Stimulated activated CD4-positive, alpha-beta T cell treated with anti-CD3 and anti-CD28 coated beads, Interleukin-15, amount 100 ng/mL, for 1 hour (primary cell): ENCODE measurements at places on chromosomes 3 and 15.

GRCh38 chr15:42628761-42629160, 53.4 kb downstream of the STARD9 start:
- DNase-seq: no peak

DNA sequence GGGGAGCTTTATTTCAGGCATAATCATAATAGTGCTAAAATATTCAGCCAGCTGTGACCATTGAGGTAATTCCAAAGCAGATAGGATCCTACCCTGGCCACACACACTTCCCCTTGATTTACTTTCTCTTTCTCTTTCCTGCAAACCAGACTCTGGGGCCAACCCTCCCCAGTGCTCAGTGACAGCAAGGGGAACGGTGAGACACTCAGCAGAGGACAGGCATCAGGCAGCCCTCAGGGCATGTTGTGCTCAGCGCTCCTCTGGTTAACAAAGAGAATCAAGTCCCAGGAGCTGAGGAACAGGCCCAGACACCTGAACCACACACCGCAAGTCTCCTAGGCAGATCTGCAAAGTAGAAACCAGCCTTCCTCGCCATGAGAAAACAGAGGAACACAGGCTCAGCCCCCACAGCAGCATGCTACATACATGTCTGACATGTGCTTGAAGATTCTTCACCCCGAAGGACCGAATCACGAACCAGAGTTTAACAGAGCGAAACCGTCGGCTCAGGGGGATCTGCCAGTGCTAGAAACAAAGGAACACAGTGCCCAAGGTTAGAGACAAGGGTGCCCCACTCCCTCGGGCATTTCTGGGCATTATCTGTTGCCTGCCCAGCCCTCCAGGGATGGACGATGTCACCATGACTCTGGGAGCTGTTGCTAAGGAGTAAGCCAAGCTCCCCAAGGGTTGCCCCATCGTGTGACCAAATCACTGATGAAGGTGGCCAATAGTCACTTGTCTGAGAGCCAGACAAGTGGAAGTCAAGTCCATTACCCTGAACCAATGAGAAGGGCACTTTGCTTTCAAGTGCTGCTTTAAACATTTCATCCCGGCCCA, 17.5 kb downstream of the HDC start:
- no peak for DNase-seq

DNA sequence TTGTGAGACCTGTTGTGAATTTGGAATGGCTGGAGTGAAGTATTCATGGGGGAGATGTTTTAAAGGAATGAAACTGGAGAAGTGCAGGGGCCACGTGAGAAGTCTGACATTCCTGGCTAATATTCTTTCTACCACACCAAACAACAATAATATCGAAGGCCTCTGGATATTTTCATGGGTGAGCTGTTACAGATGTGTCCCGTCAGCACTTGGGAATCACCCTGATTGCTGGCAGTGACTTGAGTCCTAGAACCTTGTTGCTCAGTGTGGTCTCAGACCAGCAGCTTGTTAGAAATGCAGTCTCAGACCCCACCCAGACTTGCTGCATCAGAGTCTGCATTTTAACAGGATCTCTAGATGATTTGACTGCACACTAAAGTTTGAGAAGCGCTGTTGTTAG, 113.8 kb downstream of the ITPR1 start:
- no peak for DNase-seq

- no peak for DNase-seq
Measured at GRCh38 chr3:52822363-52822762, 8.1 kb downstream of the ITIH4 start.

DNA sequence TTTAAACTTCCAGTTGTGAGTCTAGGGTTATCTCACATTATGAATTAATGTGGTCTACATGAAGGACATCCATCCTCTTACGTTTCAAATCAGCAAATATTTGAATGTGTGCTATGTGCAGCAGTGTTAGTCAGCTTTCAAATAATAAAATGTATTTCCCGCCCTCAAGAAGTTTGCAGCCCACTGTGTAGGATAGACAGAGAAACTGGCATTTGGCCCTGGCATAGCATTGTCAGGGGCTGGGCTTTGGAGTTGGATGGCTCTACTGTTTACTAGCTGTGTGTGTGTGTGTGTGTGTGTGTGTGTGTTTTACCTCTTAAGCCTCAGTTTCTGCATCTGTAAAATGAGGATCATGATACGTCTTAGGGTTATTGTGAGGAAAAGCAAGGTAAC, 400.5 kb upstream of the C2CD4B start:
- DNase-seq: no peak

DNA sequence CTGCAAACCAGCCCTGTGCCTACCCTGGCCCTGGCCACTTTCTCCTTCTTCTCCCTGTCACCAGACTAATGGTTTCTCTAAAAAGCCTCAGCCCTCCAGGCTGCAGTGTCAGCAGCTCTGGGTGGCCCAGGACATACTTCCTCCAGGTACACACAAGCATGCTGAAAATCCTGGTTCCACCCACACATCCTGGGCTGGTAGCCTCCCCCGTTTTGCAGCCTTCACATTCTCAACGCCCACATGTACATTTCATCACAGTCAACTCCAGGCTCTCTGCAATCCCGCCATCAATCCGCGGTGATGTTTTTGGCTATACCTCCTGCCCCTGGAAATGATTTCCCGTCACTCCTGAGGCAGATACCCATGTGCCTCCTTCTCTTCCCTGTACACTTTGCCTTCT, 59.4 kb downstream of the MAGEF1 start:
- no peak for DNase-seq

DNA sequence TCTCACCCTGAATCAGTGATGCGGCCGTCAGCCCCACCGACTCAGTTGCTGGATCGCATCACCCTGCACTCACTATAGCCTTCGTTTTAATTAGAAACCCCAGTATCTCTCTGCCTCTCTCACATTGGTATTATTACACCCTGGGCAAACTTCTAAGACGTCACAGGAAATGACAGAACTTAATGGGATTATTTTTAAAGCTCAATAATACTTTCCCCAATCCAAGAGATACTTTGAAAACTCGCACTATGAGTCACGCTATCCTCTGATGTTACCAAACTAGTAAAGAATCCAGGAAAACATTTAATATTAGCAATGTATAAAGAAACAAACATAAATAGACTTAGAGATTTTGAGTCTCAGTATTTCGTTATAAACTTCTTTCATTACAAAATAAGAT, 36.6 kb downstream of the RUBCN start:
- DNase-seq: no peak

GRCh38 chr3:58388550-58389091, 45.0 kb downstream of the PDHB start:
- no peak for DNase-seq

DNA sequence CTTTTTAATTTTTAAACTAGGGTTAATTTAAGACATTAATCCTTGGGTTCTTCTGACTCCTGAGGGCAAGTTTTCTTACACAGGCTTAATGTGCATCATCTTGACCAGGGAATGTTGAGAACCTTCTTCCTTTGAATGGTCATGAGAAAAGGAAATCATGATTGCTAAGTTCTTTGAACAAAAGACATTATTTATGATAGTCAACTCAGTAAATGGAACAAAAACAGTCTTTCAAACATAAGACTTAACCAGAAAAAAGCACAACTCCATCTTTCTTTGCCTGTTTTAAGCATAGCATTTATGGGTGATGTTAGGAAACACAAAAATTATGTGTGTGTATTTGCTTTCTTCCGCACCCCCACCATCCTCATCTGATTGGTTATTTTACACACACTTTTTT, 5.4 kb downstream of the TLNRD1 start:
- no peak for DNase-seq

DNA sequence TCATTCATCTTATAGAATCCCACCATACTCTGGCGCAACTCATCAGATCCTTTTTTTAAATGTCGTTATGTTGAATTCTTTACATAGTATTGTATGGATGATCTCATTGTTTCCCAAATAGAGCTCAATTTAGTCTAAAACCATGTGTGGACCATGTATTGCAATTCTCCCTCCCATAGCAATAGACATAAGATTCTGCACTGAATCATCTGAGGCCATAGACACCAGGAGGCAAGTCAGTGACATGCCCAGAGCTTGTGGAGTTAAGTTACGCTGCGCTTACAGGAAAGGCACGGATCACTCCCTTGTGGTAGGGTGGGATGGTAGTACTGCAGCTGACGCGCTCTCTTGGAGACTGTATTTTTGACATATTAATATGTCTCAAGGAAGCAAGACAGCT, 211.0 kb downstream of the GABRB3 start:
- no peak for DNase-seq

- no peak for DNase-seq
Measured at GRCh38 chr3:107588217-107588616, 65.5 kb downstream of the BBX start.

DNA sequence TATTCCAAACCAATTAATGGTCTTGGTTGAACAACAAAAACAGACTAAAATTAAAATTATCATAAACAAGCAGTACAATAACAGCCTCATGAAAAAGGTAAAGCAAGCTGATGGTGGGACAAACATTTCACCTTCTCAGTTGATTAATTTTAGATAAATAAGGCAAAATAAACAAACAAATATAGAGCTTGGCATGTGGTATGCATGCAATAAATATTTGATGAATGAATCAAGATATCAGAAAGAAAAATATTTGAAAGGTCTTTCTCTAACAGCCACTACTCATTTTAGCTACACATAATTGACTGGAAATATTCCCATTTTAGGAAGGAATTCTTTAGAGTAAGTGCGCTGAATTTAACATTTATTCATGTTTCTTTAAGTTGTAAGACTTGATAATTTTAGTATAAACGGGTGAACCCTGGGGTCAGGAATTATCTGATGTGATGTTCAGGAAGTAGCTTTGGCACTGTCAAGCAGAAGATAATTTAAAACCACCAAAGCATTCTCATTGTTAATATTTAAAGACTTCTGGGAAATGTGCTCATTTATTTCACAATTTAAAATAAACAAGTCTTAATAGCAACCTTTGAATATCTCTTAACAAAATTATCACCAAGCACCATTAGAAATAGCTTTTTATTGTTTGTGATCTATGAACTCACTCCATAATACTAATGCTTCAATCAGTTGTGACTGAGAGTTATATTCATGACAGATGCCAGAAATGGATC, 372.3 kb upstream of the TGFBR2 start:
- no peak for DNase-seq

DNA sequence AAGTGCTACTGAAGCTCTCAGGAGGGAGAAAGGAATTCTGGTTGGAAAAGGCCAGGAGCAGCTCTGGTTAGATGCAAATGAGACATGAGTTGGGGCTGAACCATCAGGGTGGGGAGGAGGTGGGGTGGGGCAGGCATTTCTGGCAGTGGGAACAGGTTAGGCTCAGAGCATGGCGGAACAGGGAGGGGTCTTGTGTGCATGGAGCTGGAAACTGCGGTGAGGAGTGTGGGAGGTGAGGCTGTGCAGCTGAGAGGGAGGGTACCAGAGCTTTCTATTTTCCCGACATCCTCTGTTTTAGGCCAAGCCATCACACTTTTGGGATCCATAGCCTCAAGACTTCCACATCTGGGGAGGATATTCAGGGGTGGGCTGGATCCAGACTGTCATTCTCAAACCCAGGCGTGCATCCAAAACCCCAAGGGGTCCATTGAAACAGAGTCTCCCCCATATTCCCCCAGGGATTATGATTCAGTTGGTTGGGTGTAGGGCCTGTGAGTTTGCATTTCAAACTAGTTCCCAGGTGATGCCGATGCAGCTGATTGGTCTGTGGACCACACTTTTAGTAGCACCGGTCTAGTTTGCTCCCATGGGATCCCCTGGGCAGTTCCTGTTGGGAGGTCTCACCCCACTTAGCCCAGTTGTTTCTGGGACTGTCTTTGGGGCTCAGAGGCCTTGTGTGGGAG, 100.9 kb upstream of the TLE3 start:
- no peak for DNase-seq

GRCh38 chr15:67865766-67866165, 25.9 kb upstream of the RNU6-1 start:
- no peak for DNase-seq

GRCh38 chr3:139647866-139648435, 29.8 kb downstream of the NMNAT3 start:
- no peak for DNase-seq

GRCh38 chr15:34314491-34315490, 22.8 kb downstream of the SLC12A6 start:
- DNase-seq: no peak

- no peak for DNase-seq
Measured at GRCh38 chr3:141878817-141879216, 2.4 kb downstream of the ATP1B3 start.

DNA sequence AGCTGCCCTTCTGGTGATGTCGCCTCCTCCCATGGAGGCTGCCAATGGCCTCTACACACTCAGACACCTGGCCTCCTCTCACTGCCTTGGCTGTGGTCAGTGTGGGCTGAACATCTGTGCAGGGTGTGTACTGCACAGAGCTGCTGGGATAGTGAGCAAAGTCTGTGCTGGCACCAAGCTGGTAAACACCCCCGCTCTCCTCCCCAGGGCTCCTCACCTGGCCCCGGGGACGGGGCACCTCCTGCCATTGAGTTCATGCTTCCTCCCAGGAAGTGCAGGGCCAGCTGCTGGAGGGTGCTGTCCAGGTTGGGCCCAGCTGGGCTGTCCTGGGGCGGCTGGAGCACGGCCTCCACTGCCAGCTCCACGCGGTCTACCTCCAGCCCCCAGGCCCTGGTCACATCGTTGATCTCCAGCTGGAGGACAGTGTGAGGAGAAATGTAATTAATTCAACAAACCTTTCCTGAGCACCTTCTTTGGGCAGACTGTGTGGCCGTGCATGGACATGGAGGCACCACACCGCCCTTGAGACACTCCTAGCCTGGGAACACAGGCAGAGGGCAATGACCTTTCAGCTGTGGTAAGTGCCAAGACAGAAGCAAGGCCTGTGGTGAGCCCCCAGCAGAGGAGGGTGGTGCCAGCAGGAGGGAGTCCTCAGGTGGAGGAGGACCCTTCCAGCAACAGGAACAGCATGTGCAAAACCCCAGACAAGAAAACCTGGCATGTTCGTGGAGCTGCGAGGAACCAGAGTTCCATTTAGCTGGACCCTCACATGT, 6.8 kb downstream of the STOML1 start:
- DNase-seq: no peak

DNA sequence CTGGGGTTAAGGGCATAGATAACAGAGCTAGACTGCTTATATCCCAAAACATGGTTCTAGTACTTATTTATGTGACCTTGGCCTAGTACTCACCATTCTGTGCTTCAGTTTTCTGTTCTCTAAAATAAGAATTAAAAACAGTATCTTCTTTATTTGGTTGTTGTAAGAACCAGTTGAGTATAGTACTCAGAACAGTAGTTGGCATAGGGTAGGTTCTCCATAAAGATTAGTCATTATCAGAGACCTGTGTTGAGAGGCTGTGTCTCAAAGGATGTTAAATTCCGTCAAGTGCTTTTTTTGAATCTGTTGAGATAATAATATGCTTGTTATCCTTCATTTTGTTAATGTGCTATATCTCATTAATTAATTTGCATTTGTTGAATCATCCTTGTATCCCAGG, 47.4 kb upstream of the OSTN start:
- DNase-seq: no peak

DNA sequence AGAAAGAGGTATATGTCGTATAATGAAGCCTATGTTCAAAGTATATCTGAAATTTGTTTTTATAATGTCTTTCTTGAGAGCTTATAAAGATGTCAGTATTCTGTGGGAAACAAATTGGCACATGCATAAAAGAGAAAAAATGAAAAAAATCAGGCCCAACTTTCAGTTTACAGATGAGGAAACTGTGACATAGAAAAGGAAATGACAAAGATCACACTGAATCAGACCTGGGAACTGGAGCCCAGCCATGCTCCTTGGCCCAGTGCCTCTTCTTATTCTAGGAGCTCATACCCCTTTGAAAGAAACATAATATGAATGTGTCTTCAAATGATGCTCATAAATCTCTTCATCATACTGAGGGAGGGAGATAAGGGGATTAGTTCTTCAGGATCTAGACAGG, 48.4 kb downstream of the TMEM44 start:
- DNase-seq: no peak

GRCh38 chr3:56157693-56158362, 310.4 kb downstream of the ERC2 start:
- no peak for DNase-seq
